T-helper 1 cell treated with Interleukin-12 subunit alpha and Interleukin-12 subunit beta and Interleukin-4 antibody, amounts not matched to agents 30 ng/mL and 1 ng/mL, for 36 hours (primary cell): ENCODE measurements at places on chromosomes 1 and 21. TPM values are rescaled to one million over a fixed set of nuclear protein-coding genes. Genes with fewer than 3 reads are reported as not detected.

Gene CR1L
- not detected in 2 replicates for total RNA-seq

Gene CHML
- total RNA-seq, result 8.5 and 9.5 TPM in 2 replicates

Gene FMO1
- not detected in 2 replicates for total RNA-seq

Gene S100A12
- not detected in 2 replicates for total RNA-seq

Gene SLC37A1
- total RNA-seq, result 13.7 and 14.3 TPM in 2 replicates

Gene AMY1C
- total RNA-seq, result not detected in 2 replicates

Gene PROK1
- total RNA-seq, result 0.15 TPM in 1 of 2 replicates, not detected in the other

Gene PCSK9
- not detected in 2 replicates for total RNA-seq

Gene TATDN3
- total RNA-seq, result 14.2 and 17.9 TPM in 2 replicates

Gene CRP
- not detected in 2 replicates for total RNA-seq

Gene SPRR2A
- not detected in 2 replicates for total RNA-seq

Gene TNFRSF1B
- total RNA-seq, result 300 and 315 TPM in 2 replicates

Gene RLF
- 20.3 and 21.5 TPM in 2 replicates for total RNA-seq

Gene EGLN1
- total RNA-seq, result 18.2 and 20.8 TPM in 2 replicates

Gene GNG12
- total RNA-seq, result 0.12 TPM in 1 of 2 replicates, not detected in the other

Gene CD84
- total RNA-seq, result 21.1 and 25.4 TPM in 2 replicates

Gene FCRL6
- 0.34 and 0.49 TPM in 2 replicates for total RNA-seq

Gene EFNA3
- total RNA-seq, result 0.90 and 2.3 TPM in 2 replicates

Gene RGS1
- total RNA-seq, result 25.2 and 27.3 TPM in 2 replicates

Gene KRTAP8-1
- not detected in 2 replicates for total RNA-seq

Gene UBE2G2
- total RNA-seq, result 108 and 112 TPM in 2 replicates

Gene SMPDL3B
- total RNA-seq, result 0.44 and 0.54 TPM in 2 replicates

Gene TSACC
- total RNA-seq, result 0.59 TPM in 1 of 2 replicates, not detected in the other

Gene IFNGR2
- total RNA-seq, result 4.1 and 4.2 TPM in 2 replicates

Gene KCND3
- not detected in 2 replicates for total RNA-seq

Gene PDC
- not detected in 2 replicates for total RNA-seq

Gene SMIM12
- 53.1 and 55.5 TPM in 2 replicates for total RNA-seq

Gene KRTAP12-2
- not detected in 2 replicates for total RNA-seq

Gene PGLYRP4
- not detected in 2 replicates for total RNA-seq

Gene PCP4L1
- total RNA-seq, result 0.15 and 0.29 TPM in 2 replicates

Gene SAMD13
- total RNA-seq, result not detected in 2 replicates

Gene KRTAP19-1
- total RNA-seq, result not detected in 2 replicates

Gene LRRN2
- total RNA-seq, result 0.20 TPM in 1 of 2 replicates, not detected in the other

Gene COL16A1
- total RNA-seq, result 0.42 and 0.44 TPM in 2 replicates

Gene LAMB3
- 5.7 and 10.0 TPM in 2 replicates for total RNA-seq
